D721Med (cell line): ENCODE measurements at places on chromosomes 7 and 10.

DNA sequence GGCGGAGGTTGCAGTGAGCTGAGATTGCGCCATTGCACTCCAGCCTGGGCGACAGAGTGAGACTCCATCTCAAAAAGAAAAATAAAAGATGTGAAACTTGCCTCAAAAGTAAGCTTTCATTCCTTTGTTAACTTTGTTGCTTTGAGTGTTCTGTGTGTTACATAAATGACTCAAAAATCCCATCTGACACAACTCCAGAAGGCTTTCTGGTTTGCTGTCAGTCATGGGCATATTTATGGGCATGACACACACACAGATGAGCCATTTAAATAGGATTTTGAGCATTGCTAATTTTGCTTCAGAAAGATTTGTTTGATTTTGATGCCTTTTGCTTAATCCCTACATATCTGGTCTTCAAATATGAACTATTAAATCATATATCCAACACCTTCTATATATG lies 82.6 kb downstream of the CACNB2 start:
- no peak for DNase-seq

DNA sequence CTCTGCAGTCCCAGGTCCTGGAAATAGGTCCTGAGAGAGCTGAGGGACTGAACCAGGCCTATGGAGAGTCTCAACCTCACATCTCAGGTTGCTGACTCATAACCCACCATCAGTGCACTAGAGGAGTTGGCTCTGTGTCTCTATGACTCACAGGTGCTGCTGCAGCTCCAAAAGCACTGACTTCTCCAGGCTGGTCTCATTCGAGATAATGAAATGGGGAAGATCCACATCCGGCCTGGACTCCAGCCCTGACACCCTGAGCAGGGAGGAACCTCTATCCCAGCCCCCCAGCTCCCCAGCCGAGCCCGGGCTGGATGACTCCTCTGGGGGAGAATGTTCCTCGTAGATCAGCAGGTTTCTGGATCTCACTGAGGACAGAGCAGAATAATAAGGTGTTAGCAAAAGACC lies 35.5 kb upstream of the DGKI start:
- DNase-seq, result no peak

- no peak for DNase-seq
Observed at GRCh38 chr7:16365177-16365576, 56.2 kb downstream of the CRPPA start.

GRCh38 chr10:32263300-32263699 lies 83.7 kb downstream of the EPC1 start:
- no peak for DNase-seq

DNA sequence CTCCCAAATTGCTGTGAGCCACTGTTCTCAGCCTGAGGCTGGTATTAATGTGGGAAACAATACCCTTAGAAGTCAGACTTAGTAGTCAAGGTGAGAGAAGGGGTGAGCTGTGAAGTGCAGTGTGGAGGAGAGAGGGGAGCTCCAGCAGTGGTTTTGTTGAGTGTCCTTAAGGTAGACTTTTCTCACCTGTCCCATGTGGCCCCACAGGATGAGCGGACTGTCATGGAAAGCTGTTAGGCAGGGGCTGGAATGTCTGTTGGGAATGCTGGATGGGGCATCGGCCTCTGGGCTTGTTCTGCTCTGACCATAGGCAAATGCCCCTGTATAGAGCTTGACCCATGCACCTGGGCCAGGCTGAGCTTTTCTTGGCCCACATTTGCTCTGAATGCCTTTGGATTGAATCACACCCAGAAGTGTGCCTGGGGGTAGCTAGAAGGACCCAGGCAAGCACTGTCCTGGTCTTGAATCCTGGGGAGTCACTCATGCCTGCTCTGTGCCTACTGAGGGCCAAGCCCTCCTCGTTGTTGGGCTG lies 36.3 kb upstream of the SH2D4B start:
- DNase-seq, result no peak

GRCh38 chr7:16205466-16205865 lies 215.9 kb downstream of the CRPPA start:
- no peak for DNase-seq
